ENCODE measurements at places on chromosomes 6 and 20.
A peak's percentile ranks its signal among the peaks of the same experiment; 100 is the strongest.

GRCh38 chr20:61449057-61449609 is 197.1 kb downstream of the CDH4 start:
- no peak for DNase-seq

DNA sequence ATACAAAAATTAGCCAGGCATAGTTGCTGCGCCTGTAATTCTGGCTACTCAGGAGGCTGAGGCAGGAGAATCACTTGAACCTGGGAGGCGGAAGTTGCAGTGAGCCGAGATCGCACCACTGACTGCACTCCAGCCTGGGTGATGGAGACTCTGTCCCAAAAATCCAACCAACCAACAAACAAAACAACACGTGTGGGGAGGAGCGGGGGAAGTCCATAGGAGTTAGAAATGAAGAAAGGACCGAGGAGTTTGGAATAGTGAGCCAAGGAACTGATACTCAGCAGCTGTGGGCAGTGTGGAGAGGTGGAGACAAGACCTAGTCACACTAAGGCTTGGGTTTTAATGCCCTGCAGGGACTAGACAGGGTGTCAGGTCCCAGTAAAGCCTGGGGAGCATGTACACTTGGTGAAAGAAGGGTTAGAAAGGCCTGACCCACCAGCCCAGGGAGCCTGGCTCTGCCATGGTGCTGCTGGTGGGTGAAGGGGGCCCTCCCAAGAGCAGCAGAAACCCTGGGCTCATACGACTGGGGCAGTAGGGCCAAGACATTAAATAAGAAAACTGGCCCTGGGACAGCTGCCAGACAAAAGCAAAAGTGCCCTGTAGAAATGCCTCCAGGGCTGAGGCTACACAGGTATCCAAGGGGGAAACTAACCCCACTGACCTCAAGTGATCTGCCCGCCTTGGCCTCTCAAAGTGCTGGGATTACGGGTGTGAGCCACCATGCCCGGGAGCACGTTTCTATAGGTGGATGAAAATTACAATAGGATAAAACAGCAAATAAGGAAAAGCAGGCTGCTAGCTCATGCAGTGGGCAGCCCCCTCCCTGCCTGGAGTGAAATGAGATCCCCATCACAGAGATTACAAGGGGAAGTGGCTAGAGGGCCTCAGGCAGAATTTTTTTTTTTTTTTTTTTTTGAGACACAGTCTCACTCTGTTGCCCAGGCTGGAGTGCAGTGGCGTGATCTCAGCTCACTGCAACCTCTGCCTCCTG is 58.0 kb downstream of the MYH7B start:
- DNase-seq = no peak

- peak; percentile 17 for DNase-seq
Observed at GRCh38 chr6:109008537-109009235, 86.0 kb downstream of the SESN1 start.

DNA sequence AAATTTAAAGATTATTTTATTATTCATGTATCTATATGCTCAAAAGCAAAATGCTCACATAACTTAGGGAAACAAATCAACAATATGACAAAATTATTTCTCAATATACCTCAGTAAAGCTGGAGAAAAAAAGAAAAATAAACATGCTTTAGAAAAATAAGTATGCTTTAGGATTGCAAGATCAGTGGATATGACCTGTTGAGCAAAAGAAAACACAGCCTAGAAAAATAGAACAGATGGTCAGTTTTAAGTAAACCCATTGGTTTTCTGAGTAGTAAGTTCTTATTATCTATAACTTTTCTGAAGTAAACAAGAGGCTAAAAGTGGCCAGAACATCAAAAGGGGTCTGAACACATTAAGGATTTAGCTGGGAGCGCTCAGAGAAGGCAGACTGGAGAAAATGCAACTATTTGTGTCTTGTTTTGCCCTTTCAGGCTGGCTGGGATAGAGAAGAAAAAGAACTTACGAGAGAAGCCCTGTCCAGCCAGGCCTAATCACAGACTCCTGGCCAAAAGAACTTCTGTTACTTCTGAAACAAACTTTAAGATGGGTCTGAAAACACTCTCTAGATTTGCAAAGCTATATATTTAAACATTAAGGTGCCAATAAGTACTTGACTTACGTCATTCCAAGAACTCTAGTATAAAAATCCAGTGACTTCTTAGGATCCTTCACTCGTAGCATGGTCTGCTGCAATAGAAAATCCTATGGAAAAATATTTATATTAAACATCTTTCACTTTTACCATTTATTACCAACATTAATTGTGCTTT is 16.5 kb downstream of the GLO1 start:
- DNase-seq = no peak

GRCh38 chr20:36839150-36839549 is 36.8 kb upstream of the TLDC2 start:
- DNase-seq = no peak

- peak; percentile 87 for DNase-seq
Observed at GRCh38 chr6:90233994-90234393, 62.6 kb downstream of the BACH2 start.

GRCh38 chr6:14210077-14210476 is 92.5 kb downstream of the CD83 start:
- no peak for DNase-seq

- DNase-seq = no peak
Observed at GRCh38 chr6:121759370-121759769, 323.9 kb downstream of the GJA1 start.

DNA sequence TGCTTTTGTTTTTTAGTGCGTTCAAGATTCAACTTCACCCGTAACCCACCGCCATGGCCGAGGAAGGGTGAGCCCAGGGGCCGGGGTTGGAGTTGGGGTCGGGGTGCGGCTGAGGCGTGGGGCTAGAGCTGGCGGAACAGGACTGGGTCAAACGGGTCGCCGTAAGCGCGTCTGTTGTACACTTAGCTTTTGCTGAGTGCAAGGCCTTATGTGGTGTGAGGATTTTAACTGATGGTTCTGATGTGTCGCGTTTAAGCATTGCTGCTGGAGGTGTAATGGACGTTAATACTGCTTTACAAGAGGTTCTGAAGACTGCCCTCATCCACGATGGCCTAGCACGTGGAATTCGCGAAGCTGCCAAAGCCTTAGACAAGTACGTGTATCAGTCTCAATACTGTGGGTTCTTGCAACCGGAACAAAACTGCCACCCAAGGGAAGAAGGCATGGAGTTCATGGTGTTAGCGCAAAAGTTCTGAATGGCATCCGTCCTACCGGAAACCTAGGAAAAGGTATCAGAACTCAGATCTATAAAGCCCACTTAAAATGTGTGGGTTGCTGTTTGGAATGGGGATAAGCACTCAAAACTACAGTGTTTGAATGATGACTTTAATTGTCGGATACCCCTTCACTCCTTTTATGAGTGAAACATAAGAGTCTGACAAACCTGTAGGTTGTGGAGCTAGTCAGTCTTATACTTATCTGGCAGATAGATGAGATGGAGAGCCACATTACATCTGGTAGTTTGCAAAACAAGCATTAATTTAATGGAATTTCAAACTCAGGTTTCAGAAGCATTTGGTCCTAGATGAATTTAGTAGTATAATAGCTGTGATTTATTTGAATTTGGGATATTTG is 574 bp downstream of the RPS12 start:
- no peak for DNase-seq

GRCh38 chr6:138331984-138332383 is 45.7 kb upstream of the SMIM28 start:
- DNase-seq = no peak

DNA sequence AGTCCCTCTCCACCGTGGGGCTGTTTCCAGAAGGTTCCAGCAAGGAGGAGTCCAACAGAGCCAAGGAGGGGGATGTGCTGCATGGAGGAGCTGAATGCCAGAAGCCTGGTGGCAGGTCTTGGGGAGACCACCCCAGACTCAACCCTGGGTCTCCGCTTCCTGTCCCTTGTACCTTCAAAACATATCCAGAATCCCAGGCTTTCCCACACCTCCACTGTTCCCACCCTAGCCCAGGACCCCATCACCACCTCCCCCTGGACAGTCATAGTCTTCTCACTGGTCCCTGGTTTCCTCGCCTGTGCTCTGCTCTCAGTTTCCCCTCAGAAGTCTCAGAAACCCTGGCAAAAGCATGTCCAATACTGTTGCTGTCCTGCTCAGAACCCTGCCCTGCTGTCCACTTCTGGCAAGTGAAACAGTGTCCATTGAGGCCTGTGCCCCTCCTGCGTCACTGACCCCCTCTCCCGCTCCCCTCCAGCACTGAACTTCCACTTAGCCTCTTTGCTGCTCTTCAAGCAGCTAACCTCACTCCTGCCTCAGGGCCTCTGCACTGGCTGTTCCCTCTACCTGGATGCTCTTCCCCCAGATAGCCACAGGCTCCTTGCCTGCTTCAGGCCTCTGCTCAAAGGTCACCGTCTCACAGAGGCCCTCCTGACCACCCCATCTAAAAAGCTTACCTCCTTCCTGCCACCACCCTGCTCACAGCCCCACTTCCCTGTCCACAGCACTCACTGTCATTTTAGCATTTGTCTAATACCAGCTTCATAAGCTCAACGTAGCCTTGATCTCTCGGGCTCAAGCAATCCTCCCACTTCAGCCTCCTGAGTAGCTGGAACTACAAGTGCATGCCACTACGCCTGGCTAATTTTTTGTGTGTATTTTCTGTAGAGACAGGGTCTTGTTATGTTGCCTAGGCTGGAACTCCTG is 169.2 kb downstream of the GRM4 start:
- no peak for DNase-seq

DNA sequence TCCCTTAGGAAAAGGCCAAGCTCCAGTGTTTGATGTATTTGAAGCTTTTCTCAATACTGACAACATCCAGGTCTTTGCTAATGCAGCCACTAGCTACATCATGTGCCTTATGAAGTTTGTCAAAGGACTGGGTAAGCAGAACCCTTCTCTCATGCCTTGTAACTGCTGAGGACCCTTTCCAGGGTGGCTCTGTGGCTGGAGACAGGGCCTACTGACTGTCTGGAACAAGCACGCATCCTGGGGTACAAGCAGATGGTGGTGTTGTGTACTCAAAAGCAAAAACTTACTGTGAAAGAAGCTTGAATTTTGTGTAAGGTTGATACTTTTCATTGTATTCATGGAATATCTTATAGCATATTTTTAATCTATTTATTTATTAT is 69.0 kb upstream of the SMIM28 start:
- no peak for DNase-seq

DNA sequence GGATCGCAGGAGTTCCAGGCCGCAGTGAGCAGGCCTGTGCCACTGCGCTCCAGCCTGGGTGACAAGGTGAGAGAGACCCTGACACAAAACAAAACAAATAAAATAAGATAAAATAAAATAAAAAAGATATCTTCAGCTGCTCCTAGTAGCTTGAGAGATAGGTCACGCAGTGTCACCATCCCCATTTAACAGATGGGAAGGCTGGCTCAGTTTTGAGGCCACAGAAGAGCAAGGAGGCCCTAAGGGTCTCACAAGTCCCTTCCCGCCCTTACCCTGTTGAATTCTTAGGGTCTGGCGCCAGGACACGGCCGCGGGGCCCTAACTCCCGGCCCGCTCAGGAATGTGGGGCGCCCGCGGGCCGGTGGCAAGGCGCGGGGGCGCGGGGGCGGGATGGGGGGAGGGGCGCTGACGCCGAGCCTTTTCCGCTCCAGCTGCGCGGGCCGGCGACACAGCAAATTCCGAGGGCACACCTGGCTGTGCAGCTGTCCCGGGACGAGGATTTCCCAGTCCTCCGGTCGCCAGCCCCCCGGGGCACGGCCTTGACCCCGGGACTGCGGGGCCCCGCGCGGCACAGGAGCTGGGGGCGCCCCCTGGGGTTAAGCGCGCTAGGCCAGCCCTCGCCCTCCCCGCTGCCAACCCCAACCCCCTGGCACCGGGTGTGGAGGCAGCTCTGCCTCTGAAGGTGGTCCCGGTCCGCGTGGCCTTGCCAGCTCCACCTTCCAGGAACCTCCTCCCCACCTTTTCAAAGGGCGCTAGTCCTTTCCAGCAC is 10.3 kb upstream of the R3HDML start:
- DNase-seq = peak; percentile 29

DNA sequence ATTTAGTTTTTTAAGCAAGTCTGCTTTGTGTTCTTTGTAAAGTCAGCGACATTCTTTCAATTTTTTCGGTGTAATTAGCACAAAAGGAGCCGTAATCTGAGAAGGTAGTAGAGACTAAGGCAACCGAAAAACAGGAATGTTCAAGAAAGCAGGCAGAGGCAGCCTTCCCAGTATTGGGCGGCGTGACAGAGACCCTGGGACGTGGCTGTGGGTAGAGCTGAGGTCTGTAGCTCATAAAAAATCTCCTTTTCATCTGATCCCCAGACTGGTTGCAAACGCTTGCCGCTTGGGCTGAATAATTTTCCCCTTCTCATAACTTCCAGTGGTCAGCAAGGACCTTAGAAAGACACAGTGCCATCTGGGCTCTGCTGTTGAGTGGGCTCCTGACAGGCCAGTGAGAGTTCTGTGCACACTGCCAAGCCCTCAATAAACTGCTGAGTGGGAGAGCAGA is 30.8 kb downstream of the GNAS start:
- no peak for DNase-seq

- DNase-seq = no peak
Observed at GRCh38 chr20:21707999-21708737, 2.7 kb downstream of the PAX1 start.

DNA sequence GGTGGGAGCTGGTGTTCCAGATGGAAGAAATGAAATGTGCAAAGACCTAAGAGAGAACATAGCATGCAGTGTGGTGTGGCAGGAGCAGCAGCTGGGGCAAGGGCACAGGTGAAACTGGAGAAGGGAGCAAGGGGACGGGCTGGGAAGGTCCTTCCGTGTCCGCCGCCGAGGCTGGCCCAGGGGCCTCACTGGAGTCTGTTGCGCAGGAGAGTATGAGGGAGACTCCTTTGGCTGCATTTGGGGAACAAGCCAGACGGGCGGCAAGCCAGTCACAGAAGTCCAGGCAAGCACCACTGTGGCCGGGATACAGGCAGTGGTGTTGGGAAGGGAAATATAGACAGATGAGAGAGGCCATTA is 77.7 kb downstream of the GJA10 start:
- DNase-seq = no peak

GRCh38 chr20:39089797-39090196 is 127.7 kb downstream of the DHX35 start:
- DNase-seq = no peak

GRCh38 chr6:34195726-34196115 is 41.0 kb upstream of the HMGA1 start:
- no peak for DNase-seq

GRCh38 chr6:82893889-82894652 is 171.6 kb downstream of the UBE3D start:
- DNase-seq = no peak

GRCh38 chr20:20457392-20458126 is 89.7 kb downstream of the INSM1 start:
- no peak for DNase-seq

Data from activated T-cell treated with anti-CD3 and anti-CD28 coated beads, Interleukin-2, amount 50 U/mL, for 72 hours (primary cell).